Posterior cingulate gyrus (tissue), 11 donors: ENCODE measurements at places on chromosomes 4 and X.

DNA sequence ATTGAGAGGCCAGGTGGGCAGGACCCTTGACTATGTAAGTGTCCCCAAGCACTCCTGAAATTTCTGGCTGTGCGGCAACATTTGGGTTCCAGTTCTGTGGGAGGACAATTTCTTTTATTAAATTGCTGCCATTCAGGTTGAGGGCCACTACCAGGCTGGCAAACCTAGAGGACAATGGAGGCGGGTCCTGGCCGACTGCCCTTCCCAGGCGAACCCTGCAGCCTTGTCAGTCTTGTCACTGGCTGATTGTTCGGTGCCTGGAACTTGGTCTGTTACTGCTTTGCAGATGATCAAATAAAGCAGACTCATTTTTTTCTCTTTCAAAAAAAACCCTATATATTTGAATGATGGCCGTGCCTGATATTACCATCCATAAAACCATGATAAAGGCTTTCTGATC lies 6.6 kb upstream of the TMEM128 start:
- peak; percentile 76 for DNase-seq

DNA sequence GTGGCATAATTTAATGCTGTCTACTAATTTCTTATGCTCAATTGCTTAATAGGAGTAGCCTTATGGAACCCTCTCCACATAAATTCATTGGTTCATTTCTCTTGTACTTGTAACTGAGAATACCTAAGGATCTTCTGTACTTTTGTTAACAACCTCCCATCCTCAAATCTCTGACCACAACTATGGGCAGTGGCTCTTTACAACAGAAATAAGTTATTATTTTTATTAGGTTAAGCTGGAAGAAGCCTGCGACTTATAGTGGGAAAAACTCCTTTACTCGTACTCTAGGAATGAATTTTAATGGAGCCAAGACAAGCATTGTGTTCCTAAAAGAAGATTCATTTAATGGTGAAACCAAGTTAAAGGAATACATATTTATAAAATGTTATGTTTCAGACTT lies 337.1 kb upstream of the CTSO start:
- no peak for DNase-seq

DNA sequence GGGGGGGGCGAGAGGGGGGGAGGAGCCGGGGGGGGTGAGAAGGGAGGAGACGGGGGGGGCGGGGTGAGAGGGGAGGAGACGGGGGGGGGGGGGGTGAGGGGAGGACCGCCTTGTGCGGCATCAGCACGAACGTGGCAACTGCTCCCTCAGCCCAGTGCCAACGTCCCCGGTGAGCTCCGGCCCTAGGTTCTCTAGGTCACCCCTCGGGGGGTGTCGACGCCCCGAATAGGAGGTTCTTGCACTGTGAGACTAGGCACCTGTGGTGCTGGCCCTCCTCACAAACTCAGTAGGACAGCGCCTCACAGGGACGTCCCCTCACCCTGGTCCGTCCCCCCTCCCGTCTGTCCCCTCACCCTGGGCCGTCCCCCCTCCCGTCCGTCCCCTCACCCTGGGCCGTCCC lies 21.5 kb upstream of the GTPBP6 start:
- no peak for DNase-seq

DNA sequence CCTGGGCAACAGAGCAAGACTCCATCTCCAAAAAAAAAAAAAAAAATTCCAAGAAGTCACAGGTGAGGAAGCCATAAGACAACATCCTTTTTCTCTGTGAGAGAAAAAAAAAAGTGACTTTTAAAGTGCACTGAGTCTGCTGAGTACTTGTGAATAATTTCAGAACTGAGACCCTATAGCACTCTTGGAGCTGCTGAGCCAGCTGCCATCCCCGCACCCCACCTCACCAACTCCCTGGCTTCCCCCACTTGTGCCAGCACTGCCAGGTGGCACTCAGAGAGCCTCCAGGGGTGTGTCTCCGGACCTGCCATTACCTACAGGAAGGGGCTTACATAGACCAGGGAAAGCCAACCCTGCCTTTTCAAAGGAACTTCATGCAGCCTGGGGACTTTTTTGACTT lies 39.2 kb upstream of the HS3ST1 start:
- DNase-seq = no peak

DNA sequence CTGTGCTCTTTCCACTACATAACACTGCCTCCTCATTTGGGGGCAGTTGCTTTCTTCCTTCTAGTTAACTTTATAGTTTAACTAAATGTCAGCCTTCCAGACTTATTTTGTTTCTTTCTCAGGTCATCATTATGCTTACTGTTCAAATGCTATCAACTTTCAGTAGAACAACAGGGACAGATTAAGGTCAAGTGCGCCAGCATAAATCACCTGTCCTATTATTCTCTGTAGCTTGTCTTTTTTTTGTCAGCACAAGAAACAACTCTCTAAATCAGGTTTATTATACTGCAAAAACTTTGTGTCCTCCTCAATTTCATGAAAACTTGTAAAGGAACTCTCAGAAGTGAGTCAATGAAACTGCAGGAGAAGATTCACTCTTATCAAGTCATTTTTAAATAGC lies 19.6 kb downstream of the SPANXA2 start:
- no peak for DNase-seq

GRCh38 chrX:46792810-46793188 lies 33.9 kb upstream of the SLC9A7 start:
- no peak for DNase-seq

DNA sequence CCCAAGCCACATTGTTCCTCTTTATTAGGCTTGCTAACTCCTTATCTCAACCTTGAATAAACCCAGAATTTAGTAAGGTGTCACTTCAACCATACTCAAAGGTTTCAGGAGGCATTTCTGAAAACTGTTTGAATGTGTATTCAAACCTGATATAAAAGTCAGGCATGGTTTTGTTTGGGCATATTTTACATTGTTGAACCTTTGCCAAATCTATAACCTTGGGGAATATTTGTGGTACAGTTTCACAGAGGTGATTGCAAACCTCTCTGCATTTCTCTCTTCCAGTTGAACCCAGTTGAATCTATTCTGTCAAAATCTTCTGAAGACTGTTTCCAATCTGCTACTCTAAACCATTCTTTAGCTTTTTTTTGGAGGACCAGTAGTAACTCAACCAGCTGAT lies 409.0 kb downstream of the TECRL start:
- no peak for DNase-seq

GRCh38 chr4:48832571-48832970 lies 1.7 kb downstream of the OCIAD1 start:
- no peak for DNase-seq

- DNase-seq = no peak
Measured at GRCh38 chr4:13922459-13922858, 294.9 kb upstream of the BOD1L1 start.

- no peak for DNase-seq
Measured at GRCh38 chrX:10107483-10107882, 49.3 kb upstream of the CLCN4 start.
